ENCODE measurements at places on chromosomes 2 and 18. TPM values are rescaled to one million over a fixed set of nuclear protein-coding genes. Genes with fewer than 3 reads are reported as not detected.
A peak's percentile ranks its signal among the peaks of the same experiment; 100 is the strongest.

DNA sequence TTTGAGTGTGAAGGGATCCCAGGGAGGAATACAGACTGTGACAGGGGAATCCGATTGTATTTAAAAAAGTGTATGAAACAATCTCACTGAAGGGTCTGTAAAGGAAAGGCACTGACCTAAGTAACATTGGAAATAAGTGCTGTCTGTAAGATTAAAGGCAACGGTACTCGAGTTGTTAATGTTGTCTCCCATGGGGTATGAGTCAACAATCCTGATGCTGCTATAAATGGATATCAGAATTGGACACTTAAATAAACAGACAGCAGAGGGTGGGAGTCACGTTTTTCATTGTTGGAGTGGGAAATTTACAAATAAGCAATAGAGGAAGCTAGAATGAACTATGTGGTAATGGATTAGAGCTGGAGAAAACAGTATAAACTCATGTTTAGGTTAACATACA, 452.4 kb upstream of the RGPD4 start:
- no peak for DNase-seq

DNA sequence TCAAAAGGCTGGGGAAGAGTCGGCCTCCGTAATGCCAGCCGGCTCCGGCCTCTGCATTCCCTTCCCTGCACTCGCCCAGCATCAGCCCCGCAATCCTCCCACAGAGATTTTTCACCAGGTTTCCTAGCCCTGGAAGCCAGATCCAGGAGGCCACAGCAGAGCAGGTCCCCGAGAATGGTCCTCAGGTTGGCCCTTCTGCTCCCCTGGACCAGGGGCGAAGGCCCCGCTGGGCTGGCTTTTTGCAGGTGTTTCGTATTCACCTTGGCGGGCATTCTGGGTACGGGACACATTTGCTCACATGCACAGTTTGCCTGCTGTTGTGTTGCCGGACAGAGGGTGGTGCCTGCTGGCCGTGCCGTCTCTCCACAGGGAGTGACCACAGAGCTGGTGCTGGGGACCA, 309.5 kb downstream of the NDUFA10 start:
- DNase-seq = no peak

DNA sequence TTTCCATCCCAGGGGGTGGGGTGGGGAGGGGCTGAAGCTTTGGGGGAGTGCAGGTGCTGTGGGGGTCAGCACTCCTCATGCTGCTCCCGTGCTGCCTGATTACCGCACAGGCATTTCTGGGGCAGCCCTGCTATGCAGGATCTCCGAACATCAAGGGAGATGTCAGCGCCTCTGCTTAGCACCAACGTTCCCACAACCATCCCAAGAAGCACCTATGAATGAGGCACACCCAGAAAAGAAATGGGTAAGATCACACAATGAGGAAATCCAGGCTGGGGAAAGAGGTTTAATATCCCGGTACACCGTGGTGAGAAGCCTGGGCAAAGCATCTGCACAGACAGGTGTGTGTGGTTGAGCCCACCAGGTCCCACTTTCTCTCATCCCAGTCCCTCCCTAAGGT, 17.5 kb downstream of the GAREM2 start:
- no peak for DNase-seq

- DNase-seq = no peak
These were observed 176.2 kb upstream of the ZC3H15 start for GRCh38 chr2:186309901-186310300.

DNA sequence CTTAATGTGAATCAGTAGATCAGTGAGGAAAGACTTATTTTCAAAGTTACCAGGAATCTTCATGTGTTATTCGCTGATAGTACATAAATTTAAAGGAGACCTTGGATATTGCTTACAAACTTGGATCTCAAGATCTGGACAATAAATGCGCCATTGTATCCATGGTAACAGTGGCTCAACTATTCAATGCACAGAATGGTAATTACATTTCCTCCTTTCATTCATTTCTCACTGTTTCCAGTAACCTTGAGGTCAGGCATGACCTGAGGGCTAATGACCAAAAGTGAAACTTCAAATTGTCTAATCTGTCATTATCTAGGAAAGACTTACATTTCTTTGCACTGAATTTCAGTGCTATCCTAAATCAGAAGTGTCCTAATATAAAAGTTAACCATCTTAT, 8.1 kb downstream of the LRP2 start:
- DNase-seq = no peak

DNA sequence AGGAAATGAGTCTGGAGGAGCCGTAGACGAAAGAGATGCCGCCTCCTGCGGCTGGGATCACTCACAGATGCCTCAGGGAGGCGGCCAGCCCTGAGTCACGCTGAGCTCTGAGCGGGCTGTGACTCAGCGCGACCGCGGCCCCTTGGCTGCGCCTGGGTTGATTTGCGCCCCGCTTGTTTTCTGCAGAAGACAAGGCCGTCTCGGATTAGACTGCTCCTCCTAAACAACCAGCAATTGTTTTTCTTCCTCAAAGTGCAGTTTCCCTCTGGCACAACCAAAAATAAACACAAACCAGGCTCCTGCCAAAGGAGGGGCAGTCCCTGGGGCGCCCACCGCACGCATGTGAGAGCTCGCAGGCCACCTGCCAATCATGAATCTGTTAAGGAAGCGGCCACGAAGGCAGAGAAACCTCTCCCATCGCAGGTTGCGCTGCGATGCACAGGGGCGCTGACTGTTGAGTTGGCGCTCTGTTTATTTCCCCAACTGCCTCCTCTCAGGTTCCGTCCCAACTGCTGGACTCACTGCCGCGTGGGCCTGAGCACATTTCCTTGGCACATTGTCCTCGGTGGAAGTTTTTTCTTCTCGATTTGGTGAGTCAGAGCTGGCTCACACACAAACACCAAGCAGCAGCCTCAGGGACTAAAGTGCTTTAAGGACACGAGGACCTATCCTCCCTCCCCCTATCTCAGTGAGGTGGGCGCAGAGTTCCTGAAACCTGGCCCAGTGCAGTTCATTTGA, 85.2 kb upstream of the NDUFV2 start:
- peak; percentile 20 for DNase-seq

GRCh38 chr2:100383306-100383705, 34.2 kb downstream of the CHST10 start:
- no peak for DNase-seq

GRCh38 chr2:190755772-190756415, 107.0 kb downstream of the NAB1 start:
- DNase-seq = no peak

- no peak for DNase-seq
These were observed 11.4 kb downstream of the ATOH8 start for GRCh38 chr2:85765081-85765731.

GRCh38 chr2:152602750-152603149, 114.5 kb downstream of the PRPF40A start:
- DNase-seq = no peak

GRCh38 chr2:147855316-147855715, 10.5 kb downstream of the ACVR2A start:
- DNase-seq = no peak

DNA sequence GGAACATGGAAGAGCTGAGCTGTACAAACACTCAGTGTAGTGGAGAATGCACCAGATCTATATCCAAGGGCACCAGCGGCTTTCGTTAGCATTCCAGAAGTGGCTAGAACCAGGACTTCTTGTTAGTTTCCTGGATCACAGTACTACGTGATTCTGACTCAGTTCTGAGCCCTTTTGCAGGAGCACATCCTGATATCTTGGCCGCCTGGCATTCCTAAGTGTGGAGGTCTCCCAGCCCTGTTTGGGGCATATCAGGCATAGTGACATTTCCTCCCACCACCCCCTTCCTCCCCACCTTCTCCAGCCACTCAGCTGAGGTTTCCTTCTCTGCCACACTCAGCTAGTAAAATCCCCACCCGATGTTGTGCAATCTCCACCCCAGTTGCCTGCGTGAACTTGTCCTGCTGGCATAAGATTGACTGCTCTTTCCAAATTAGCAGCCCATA, 63.4 kb downstream of the BMP10 start:
- DNase-seq = no peak

- DNase-seq = no peak
These were observed 14.9 kb upstream of the HPCAL1 start for GRCh38 chr2:10287761-10288160.

DNA sequence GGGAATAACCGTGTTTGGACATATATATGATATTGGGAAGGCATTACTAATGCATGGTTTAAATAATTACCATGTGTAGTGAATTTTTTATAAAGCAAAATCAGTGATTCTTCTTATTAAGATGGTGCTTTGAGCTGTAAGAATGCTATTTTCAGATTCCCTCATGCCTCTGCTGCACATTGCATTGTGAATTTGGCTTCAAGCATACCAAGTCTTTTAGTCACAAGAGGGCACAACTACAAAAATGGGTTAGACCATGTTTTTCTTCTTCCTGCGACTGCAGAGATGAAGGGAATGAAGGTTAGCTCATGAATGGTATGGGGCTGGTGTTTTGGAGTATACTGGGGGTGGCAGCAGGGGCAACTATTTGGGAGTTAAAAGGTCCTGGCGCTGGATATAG, 320.1 kb downstream of the SLC4A3 start:
- DNase-seq = no peak

DNA sequence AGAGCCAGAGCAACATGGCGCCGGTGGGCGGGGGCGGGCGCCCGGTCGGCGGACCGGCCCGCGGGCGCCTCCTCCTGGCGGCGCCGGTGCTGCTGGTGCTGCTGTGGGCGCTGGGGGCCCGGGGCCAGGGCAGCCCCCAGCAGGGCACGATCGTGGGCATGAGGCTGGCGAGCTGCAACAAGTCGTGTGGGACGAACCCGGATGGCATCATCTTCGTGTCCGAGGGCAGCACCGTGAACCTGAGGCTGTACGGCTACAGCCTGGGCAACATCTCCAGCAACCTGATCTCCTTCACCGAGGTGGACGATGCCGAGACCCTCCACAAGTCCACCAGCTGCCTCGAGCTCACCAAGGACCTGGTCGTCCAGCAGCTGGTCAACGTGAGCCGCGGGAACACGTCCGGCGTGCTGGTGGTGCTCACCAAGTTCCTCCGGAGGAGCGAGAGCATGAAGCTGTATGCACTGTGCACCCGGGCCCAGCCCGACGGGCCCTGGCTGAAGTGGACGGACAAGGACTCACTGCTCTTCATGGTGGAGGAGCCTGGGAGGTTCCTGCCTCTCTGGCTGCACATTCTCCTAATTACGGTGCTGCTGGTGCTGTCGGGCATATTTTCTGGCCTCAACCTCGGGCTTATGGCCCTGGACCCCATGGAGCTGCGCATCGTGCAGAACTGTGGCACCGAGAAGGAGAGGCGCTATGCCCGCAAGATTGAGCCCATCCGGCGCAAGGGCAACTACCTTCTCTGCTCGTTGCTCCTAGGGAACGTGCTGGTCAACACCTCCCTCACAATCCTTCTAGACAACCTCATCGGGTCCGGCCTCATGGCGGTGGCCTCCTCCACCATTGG, 507 bp downstream of the CNNM4 start:
- DNase-seq = no peak

HOXD13 gene
- total RNA-seq = not detected

CD8B gene
- 0.21 TPM for total RNA-seq

TMEM247 gene
- not detected for total RNA-seq

STAT4 gene
- total RNA-seq = 5.7 TPM

ASPRV1 gene
- 0.53 TPM for total RNA-seq

APOB gene
- total RNA-seq = 1.1 TPM

PCARE gene
- 0.08 TPM for total RNA-seq

VIT gene
- not detected for total RNA-seq

TEX44 gene
- not detected for total RNA-seq

MAPRE3 gene
- 0.61 TPM for total RNA-seq
